ENCODE measurements at places on chromosomes 5 and 9. TPM values are rescaled to one million over a fixed set of nuclear protein-coding genes. Genes with fewer than 3 reads are reported as not detected.

SPARC gene
- not detected for total RNA-seq

DNA sequence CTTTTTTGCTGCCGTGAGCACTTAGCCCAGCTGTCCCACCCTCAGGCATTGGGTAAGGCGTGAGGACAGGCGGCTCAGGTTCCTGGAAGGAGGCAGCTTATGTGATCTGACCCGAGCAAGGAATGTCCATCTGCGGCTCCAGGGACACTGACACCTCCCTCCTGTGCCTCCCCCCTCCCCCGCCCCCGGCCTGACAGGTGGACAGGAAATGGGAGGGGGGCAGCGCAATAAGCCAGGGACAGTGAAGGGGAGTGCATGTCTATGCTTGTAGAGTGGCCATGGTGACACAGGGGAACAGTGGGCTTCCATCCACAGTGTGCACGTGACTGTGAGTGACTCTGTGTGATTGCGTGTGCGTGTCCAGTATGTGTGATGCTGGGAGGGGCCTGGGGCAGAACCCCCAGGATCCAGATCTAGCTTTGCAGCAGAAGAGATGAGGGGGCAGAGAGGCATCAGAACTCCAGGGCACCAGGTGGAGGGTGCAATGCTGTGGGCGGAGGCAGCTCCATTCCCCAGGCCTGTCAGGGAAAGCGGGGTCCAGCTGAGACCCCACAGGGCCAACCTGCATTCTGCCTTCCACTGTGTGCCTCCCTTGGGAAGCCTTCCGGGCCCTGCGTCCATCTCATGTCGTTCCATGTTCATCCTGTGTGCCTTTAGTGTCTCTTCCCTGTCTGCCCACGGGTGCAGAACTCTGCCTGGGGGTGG is 30.5 kb downstream of the CNTFR start:
- H3K27ac ChIP-seq: no peak overlapping the region
- peaks cover 55% of the 10 kb centered on the region for H3K27me3 ChIP-seq
- no peaks in the 10 kb centered on the region for H3K36me3 ChIP-seq
- no peak for DNase-seq

GEMIN5 gene
- 23.2 TPM for total RNA-seq

RELL2 gene
- total RNA-seq: 16.8 TPM

DNA sequence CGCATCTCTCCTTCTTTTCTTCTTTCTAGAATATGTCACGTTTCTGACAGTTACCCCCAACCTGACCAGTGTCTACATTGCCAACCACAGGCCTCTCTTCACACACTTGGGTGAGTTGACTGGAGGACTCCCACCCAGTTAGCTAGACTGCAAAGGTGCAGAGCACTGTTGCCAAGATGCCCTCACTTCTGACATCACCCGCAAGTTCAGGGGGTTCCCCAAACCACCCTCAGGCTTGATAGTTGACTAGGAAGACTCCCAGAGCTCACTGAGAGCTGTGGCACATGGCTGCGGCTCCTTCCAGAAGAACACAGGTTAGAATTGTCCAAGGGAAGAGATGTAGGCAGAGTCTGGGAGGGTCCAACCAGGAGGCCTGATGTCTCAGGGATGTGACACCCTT is 17.2 kb downstream of the ADAMTS13 start:
- H3K4me3 ChIP-seq: no peak overlapping the region
- no peaks in the 10 kb centered on the region for H3K27me3 ChIP-seq
- H3K4me1 ChIP-seq: peaks cover 30% of the 10 kb centered on the region
- H3K27ac ChIP-seq: no peak overlapping the region
- no peak for DNase-seq

GRCh38 chr9:79588488-79589223 is 16.9 kb downstream of the TLE4 start:
- no peaks in the 10 kb centered on the region for H3K27me3 ChIP-seq
- DNase-seq: no peak
- H3K27ac ChIP-seq: no peak overlapping the region
- H3K36me3 ChIP-seq: peaks cover 14% of the 10 kb centered on the region

All from activated B cell treated with CpG ODN at 0.5 μM for 24 hours (primary cell).